ENCODE measurements at places on chromosomes 1 and 21.

- no peak for DNase-seq
Observed at GRCh38 chr1:20399606-20400180, 86.3 kb downstream of the CAMK2N1 start.

DNA sequence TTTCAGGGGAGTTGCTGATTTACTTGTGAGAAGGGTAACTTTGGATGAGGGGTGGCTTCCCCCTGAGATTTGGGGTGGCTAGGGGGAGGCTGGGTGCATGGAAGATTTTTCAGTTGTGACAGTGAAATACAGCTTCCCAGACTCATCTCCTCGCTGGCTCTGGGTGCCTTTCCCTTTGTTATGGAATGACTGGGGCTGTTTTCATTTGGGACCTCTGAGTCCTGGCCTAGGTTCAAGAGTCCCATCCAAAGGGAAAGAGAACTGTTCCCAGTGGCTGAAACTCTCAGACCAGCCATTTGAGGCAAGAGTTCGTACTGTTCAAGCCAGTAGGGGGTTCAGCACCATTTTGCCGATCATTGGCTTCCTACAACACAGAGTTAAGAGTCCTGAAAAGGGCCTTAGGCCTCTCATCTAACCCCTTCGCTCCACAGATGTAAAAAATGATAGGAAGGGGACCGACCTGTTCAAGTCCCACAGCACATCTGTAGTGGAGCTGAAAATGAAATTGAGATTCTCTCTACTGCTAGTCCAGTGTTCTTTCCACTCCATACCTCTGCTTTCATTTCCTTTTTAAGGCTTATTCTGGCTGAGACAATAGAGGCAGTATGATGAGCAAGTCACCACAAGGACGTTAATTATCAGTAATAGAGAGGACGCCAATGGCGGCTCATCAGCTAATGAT, 958 bp downstream of the DDR2 start:
- no peak for DNase-seq

DNA sequence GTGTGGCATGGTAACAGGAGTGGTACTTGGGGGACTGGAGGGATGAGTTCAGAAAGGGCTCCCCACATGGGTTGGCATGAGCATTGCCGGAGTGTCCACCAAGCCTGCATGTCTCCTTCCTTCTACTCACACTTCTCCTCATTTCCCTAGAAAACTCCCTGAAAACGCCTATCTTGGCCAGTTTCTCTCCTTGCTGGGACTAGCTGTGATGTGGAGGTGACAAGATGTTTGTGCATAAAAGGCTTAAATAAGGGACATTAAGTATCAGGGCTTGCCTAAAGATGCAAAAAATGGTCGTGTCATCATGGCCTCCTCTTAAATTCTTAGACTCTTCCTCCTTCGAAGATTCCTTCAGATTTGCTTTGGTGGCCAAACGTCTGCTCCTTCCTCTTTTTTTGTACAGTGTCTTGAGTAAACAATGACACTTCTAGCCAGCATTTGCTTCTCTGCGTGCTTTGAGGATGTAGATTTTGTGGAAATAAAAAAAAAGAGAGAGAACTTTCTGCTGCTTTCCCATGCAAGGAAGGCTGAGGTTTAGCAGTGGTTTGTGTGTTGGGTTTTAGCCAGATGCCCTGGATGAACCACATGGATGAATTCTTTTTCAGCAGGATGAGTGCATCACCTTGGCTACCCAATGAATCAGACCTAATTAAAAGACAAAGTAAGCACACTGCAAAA, 239.1 kb upstream of the IRF2BP2 start:
- no peak for DNase-seq

DNA sequence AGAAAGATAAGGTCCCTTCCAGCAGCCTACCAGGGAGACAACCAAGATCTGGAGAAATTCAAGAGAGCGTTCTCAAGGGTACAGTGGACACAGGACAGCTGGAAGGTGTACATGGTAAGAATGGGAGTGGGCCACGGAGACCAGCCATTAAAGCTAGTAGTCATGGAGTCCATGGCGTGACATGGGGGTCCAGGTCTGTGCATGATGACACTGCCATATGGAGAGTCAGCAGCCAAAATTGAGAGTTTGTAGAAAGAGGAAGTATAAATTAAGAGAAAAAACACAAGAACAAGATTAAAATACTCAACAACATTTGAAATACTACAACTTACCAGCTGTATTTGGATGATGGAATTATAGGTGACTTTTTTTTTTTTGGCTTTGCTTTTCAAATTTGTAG, 7.9 kb upstream of the LORICRIN start:
- no peak for DNase-seq

- no peak for DNase-seq
Observed at GRCh38 chr1:217315346-217315745, 315.5 kb downstream of the GPATCH2 start.

DNA sequence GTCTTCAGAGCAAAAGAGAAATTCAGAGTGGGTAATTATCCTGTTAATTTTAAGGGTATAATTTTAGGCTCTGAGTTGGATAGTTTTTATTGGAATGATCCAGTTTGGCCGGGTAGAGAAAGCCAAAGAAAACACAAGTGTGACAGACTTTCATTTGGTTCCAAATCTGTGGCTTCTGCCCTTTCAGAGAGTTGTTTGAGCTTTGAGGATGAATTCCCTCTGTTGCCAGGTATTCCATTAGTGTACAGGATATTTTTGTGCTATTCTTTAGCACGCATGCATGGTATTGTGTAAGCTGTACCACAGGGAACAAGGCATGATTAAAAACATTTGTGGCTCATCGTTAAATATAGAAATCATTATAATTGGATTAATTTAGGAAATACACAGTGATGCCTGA, 384.4 kb downstream of the ADGRL2 start:
- DNase-seq: no peak

All from naive thymus-derived CD8-positive, alpha-beta T cell (primary cell).